ENCODE measurements at places on chromosomes 16 and 17.

DNA sequence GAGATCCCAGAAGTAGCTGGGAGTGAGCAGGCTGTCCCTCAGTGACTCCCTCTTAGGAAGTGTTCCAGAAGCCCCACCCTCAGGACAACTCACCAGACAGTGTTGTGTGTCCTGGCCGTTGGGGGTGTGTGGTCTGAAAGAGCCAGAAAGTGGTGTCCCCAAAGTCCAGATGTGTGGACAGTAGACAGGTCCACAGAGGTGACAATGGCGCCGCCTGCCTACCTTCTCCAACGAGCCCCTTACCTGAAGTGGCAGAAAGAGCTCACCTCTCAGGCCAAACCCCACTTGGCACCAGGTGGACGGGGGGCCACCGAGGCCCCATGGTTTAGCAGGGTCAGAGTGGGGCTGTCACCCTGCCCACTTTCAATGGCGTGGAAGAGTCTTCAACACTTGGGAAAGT, 19.9 kb downstream of the C17orf100 start:
- no peak for DNase-seq

GRCh38 chr17:53039981-53040380, 782.7 kb upstream of the KIF2B start:
- no peak for DNase-seq

- no peak for DNase-seq
Measured at GRCh38 chr17:37558299-37558698, 50.9 kb downstream of the SYNRG start.

- no peak for DNase-seq
Measured at GRCh38 chr17:61517843-61518606, 65.8 kb downstream of the TBX4 start.

GRCh38 chr17:2239882-2240430, 63.6 kb downstream of the SMG6 start:
- DNase-seq, result no peak

DNA sequence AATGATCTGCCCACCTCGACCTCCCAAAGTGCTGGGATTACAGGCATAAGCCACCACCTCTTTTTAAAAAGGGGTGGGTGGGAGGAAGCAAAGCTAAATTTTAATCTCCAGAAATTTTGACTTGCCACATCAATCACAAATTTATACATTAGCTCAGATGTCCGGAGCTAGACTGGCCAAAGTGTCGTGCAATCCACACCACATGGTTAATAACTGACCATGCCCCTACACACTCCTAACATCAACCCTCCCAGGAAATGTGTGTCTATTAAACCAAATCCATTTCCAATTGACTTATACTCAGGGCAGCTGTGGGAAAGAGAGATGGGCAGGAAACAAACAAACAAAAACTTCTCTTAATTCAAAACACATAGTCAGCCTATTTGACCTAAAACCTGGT, 29.9 kb downstream of the SMURF2 start:
- DNase-seq, result no peak

DNA sequence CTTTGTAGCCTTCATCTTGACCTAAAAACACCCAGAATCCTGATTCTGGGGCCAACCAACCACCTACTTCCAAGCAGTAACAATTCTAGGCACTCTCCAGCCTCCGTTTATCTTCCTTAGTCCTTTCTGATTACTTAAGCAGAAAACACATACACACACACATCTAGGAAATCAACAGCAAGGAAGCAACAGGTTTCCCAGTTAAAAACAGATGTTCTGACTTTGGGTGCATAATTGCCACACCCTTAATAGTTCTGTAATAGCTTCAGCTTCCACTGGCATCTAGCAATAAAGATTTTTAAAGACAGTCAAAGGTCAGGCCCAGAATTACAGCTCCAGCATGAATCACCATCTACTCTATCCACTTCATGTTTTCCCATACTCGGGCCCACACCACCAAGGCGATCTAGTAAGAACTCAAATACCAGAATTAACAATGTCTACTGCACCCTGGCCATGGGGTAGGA, 2.6 kb downstream of the ARHGAP17 start:
- DNase-seq, result no peak

- DNase-seq, result no peak
Measured at GRCh38 chr17:37392024-37392590, 14.5 kb downstream of the ACACA start.

DNA sequence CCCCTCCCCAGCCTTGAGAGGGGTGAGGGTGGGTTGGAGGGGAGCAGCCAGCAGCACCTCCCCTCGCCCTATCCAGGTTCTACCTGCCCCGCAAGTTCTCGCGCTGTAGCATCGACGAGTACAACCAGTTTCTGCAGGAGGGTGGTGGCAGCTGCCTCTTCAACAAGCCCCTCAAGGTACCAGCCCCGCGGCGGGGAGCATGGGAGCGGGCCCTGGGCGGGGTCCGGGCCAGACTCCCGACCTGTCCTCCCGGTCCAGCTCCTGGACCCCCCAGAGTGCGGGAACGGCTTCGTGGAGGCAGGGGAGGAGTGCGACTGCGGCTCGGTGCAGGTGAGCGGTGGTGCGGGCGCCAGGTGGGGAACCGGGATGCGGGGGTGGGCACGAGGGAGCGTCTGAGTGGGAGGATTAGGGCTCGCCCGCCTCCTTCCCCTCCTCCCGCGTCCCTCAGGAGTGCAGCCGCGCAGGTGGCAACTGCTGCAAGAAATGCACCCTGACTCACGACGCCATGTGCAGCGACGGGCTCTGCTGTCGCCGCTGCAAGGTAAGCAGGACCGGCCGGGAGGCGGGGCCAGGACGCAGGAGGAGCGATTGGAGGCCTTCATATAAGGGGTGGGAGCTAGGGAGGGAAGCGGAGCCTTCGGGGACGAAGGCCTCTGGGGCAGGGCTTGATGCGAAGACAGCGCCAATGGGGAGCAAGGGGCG, 16.5 kb downstream of the ADAM11 start:
- DNase-seq, result peak; percentile 97

DNA sequence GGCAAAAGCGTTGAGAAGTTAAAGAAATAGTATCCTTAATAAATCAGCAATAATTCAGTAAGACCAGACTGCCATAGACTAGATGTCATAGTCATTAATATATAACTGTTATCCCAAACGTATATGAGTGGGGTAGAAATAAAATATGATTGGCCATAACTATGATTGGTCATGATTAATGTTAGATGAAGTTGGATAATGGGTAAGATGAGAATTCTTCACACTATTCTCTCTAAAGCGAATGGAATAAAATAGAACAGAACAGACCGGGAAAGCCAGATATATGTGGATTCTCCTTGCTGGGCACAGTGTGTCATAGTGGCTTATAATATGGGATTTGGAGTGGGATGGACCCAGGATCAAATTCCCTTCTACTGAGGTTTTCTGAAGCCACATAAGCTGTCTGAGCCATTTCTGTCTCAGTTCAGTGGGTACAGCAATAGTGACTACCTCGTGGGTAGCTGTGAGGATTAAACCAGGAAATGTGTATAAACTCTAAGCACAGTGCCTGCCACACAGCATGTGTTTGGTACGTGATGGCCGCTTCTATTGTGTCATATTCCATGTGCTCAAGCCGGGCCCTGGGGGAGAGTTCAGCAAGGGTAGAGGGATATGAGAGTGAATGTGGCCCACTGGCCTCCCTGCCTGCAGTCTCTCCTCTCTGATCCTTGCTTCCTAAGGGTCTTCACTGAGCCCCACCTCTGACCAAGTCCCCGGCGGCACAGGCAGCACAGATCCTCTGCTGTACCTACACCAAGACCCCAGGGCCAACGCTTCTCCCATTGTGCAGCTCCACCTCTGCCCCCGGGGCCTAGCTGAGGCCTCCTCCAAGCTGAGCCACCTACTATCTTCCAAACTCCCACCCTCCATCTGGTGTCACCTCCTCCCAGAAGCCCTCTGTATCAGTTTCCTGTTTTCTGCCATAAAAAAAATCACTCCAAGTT, 3.7 kb downstream of the CETP start:
- DNase-seq, result no peak

- no peak for DNase-seq
Measured at GRCh38 chr17:57379895-57380434, 123.6 kb downstream of the MSI2 start.

- DNase-seq, result no peak
Measured at GRCh38 chr16:4733747-4734062, 366 bp downstream of the ANKS3 start.

GRCh38 chr17:32944248-32945020, 16.5 kb downstream of the TMEM98 start:
- no peak for DNase-seq

GRCh38 chr16:55899857-55900256, 24.7 kb upstream of the CES5A start:
- DNase-seq, result no peak

GRCh38 chr16:84678541-84678940, 21.3 kb upstream of the USP10 start:
- no peak for DNase-seq

GRCh38 chr16:1929105-1929504, 10.9 kb upstream of the HS3ST6 start:
- DNase-seq, result peak; percentile 20

DNA sequence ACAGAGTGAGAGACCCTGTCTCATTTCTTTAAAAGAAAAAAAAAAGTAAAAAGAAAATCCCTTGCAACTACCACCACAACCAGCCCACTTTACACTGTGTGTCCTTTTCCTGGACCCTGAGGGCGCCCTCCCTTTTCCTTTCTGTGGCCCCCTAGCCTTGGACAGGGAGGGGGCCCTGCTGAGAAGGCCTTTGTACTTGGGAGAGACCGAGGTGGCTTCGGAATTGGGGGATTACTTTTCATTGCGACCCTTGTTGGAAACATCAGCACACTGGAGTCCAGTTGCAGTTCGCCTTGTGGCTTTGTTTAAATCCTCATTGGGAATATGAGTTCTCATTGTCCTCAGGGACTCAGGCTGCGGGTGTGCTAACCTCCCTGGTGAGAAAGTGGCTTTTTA, 9.4 kb upstream of the DNASE1 start:
- DNase-seq, result no peak

DNA sequence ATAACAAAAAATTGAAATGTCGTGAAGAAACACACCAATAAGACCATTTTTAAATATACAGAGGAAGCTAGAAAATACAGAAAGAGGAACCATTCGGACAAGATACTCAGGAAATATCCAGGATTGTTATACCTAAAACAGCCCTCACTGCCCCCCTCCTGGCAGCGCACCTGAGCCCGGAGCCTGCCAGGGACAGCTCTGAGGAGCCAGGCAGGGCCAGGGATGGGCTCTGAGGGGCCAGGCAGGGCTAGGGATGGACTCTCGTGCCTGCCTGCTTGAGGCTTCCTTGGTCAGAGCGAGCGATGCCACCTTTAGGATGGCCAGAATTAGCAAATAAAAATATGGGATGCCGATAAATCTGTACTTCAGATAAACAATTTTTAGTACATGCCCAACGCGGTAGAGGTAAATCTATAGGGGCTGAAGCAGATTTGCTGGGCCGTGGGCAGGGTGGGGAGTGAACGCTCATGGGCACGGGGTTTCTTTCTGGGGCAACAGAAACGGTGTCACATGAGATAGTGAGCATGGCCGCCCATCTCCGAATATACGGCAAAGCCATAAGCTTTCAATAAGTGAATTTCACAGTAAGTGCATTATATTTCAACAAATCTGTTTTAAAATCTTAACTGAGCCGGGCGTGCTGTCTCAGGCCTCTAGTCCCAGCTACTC, 18.2 kb upstream of the CSNK1D start:
- no peak for DNase-seq

- no peak for DNase-seq
Measured at GRCh38 chr17:1073241-1073962, 76.5 kb downstream of the TIMM22 start.

GRCh38 chr16:49469311-49469670, 95.7 kb downstream of the C16orf78 start:
- DNase-seq, result no peak

DNA sequence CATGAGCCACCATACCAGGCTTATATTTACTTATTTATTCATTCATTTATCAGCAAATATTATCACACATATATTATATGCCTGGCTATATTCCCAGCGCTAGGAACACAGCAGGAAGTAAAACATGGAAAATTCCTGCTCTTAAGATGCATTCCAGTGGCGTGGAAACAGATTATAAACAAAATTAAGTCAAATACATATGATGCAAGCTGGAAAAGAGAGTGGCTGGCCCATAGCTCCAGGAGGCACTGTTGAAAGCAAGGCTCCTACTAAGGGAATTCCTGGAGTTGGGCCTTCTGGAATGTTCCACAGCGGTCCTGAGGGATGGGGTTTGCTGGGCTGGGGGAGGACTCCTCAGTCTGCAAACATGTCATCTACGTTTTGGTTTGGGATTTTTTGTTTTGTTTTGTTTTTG, 18.4 kb downstream of the ADCY9 start:
- no peak for DNase-seq

DNA sequence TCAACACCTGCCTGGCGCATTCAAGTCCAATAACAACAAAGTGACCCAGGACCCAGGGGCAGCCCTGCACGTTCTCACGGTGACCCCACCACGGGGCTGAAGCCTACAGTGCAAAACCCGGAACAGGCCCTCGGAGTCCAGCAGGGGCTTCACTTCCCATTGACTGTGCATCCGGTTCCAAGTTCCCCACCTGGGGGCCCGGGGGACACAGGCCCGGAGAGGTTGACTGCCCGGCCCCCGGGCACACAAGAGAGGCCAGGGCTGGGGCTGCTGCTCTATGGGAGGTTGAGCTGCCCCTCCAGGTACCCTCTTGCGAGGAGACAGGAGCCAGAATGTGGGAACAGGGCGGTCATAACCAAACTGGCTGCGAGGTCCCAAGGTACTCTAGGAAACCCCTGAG, 31.3 kb downstream of the ENGASE start:
- no peak for DNase-seq

DNA sequence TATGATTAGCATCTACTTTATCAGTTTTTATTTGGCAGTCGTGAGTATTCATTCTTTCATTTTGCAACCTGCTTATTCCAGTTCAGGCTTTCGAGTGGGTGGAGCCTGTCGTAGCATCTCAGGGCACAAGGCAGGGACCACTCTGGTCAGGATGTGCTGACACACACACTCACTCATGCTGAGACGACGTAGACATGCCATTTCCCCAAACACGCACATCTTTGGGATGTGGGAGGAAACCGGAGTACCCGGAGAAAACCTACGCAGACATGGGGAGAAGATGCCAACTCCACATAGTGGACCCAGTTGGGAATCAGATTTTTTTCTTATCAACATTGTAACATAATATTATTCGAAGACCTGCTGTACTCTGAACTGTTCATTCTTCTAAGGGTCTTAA, 756.5 kb upstream of the RBFOX1 start:
- DNase-seq, result no peak

GRCh38 chr17:75892556-75893224, 4.1 kb downstream of the TRIM65 start:
- no peak for DNase-seq

GRCh38 chr16:11627822-11628457, 40.3 kb upstream of the SNN start:
- no peak for DNase-seq

GRCh38 chr16:25509456-25509855, 182.3 kb upstream of the HS3ST4 start:
- DNase-seq, result no peak
